ENCODE measurements at places on chromosomes 16 and 17.

GRCh38 chr17:5788266-5788900 lies 204.1 kb upstream of the NLRP1 start:
- no peak for DNase-seq

DNA sequence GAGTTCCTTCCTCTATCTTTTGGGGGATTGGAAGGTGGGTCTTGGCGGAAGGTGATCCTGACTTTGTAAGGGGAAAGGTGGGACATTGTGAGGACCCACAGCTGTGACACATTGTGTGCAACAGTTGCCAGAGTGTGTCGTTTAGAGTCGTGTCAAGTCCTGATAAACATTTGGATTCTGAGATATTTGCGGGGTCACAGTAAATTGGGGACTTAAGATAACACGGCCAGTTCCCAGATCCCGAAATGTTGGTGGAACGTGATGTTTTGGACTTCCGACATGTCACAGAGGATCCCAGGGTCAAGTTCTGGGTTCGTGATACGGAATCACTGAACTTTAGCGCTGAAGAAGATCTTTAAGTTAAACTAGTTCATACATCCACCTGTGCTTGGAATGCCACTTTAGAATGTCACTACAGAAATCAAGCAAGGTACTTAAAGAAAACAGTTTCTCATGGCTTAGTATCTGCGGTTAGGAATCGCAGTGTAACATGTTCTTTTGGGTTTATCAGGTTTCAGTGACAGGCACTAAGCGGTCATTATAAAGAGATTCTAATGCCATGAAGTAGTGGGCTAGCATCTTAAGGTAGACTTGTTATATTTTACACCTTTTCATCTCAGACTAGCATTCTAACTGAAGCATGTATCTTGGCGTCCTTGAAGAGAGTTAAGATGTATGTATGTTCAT lies 815 bp downstream of the ATAD5 start:
- DNase-seq: no peak

GRCh38 chr16:57178196-57178595 lies 7.6 kb downstream of the PSME3IP1 start:
- no peak for DNase-seq

- no peak for DNase-seq
Observed at GRCh38 chr16:79605999-79606398, 5.5 kb upstream of the MAF start.

GRCh38 chr17:17575360-17576251 lies 15.9 kb downstream of the PEMT start:
- DNase-seq: no peak

Data from ureter (tissue), 1 donor.